ENCODE measurements at places on chromosomes 12 and 14. TPM values are rescaled to one million over a fixed set of nuclear protein-coding genes. Genes with fewer than 3 reads are reported as not detected.
A peak's percentile ranks its signal among the peaks of the same experiment; 100 is the strongest.

ABCB9 gene
- total RNA-seq: 15.0 TPM

GRCh38 chr14:65290830-65291229 lies 121.7 kb upstream of the FUT8 start:
- DNase-seq: peak; percentile 77

GRCh38 chr12:3161861-3162260 lies 84.7 kb downstream of the TSPAN9 start:
- no peak for DNase-seq

DNA sequence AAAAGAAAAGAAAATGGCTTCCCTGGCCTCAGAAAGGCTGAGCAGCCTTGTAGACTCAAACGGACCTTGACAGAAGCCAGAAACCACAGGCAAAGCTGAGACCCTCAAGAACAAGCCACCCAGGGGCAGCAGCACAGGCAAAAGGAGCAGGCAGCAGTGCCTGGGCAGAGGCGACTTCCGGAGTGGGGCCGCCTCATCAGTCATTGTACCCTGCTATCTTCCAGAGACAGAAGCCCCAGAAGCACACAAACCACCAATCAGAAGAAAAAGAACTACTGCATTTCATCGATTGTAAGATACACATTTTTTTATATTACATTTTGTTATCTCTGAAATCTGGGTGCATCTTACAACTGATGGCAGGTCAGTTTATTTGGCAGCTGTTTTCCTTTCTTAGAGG lies 58.2 kb upstream of the ZFP36L1 start:
- DNase-seq: no peak

CPM gene
- 0.24 TPM for total RNA-seq

SIX1 gene
- total RNA-seq: 1.4 TPM

BCL7A gene
- total RNA-seq: 7.6 TPM

DNA sequence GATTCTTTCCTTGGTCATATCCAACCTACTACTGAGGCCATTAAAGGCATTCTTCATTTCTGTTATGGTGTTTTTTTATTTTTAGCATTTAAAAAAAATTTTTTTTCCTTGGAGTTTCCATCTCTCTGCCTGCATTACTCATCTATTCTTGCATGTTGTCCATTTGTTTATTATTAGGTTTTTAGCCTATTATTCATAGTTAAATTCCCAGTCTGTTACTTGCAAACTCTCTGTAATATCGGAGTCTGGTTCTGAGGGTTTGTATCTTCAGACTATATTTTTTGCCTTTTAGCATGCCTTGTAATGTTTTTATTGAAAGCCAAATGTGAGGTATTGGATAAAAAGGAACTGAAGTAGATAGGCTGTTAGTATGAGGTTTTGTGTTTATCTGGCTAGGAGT lies 284.3 kb downstream of the FUT8 start:
- DNase-seq: no peak

PCED1B gene
- total RNA-seq: 0.52 TPM

- DNase-seq: no peak
Observed at GRCh38 chr14:77909911-77910310, 110.0 kb downstream of the ADCK1 start.

TAS2R14 gene
- 1.2 TPM for total RNA-seq

PGF gene
- total RNA-seq: 2.2 TPM

DNA sequence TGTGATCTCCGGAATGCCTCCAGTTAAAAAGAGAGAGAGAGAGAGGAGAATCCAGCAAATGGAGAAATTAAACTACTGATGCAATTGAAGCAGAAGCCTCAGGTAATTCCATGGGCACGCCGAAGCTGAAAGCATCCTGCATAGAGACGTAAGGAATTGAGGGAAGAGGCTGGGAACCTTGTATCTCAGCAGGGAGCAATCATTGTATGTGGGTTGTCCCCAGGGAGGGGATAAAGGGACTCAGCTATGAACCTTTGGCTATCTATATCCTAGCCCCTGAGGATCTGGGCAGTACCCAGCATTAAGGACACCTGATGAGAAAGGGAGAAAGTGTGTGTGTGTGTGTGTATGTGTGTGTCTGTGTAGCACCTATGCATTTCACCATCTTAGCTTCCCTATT lies 95.8 kb upstream of the ATXN7L3B start:
- no peak for DNase-seq

MMP19 gene
- total RNA-seq: 4.2 TPM

DNA sequence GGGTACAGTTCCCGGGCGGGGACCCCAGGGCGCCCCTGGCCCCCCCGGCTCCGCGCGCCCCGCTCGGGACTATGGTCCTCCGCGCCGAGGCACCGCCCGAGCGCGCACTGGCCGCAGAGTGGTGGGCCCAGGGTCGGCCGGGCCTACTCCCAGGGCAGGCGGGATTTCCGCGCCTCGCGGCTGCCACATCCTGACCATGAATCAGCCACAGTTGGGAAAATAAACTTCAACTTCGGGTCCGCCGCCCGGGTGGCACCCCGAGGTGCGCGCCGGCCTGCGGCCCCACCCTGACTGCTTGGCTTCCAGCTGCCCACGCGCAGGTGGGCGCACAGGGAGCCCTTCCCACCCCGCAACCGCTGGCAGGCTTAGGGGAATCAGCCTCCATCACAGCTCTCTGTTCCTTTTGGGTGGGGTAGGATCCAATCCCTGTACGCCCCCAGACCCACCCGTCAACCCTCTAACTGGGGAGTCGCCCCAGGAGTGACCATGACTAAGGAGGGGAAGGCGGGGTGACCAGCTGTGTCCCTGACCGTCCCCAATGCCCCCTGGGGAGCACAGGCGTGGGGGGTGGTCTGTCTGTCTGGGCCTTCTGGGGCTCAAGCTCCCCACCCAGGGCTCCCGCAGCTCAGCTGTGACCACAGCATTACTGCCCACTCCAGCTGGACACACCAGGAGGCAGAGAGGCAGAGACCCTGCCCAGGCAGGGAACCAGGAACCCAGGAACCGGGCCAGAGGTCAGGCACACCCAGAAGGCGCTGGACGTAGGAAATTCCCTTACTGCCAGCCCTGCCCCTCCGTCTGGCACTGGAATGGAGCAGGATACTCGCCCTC lies 678 bp downstream of the INF2 start:
- DNase-seq: no peak

GRCh38 chr14:101887219-101887618 lies 77.2 kb upstream of the DYNC1H1 start:
- DNase-seq: no peak

Data from A172 (cell line).